ENCODE measurements at places on chromosomes 13 and 19.

DNA sequence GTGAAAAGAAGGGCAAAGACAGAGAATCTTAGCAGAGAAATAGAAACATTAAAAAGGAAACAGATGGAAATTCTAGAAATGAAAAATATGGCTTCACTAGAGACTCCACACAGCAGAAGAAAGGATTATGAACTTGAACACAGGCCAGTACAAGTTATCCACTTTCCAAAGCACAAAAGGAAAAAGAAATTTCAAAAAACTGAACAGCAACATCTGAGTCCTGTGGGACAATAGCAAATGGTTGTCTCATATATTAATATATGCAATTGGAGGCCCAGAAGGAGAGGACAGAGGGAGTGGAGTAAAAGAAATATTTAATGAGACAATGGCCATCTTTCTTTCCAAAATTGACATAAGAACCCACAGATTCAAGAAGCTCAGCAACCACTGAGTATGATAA lies 141.7 kb upstream of the GJB6 start:
- H3K4me1 ChIP-seq, result peaks cover 14% of the 10 kb centered on the region
- H3K27ac ChIP-seq, result no peak overlapping the region
- no peak overlapping the region for H3K4me3 ChIP-seq
- DNase-seq, result no peak
- H3K27me3 ChIP-seq, result peaks cover 5% of the 10 kb centered on the region

- peaks cover 55% of the 10 kb centered on the region for H3K36me3 ChIP-seq
- no peaks in the 10 kb centered on the region for H3K27me3 ChIP-seq
- DNase-seq, result no peak
- H3K4me1 ChIP-seq, result no peaks in the 10 kb centered on the region
- no peak overlapping the region for H3K27ac ChIP-seq
Observed at GRCh38 chr19:37738371-37738770, 18.8 kb upstream of the ZNF607 start.

- no peak for DNase-seq
- peaks cover 12% of the 10 kb centered on the region for H3K36me3 ChIP-seq
- peaks cover 8% of the 10 kb centered on the region for H3K4me1 ChIP-seq
- no peak overlapping the region for H3K4me3 ChIP-seq
- no peak overlapping the region for H3K27ac ChIP-seq
Observed at GRCh38 chr13:42137856-42138537, 89.5 kb downstream of the DGKH start.

GRCh38 chr19:30249911-30250310 lies 122.3 kb upstream of the ZNF536 start:
- H3K27me3 ChIP-seq, result peaks cover 31% of the 10 kb centered on the region
- no peak overlapping the region for H3K4me3 ChIP-seq
- no peaks in the 10 kb centered on the region for H3K36me3 ChIP-seq
- no peak for DNase-seq
- no peaks in the 10 kb centered on the region for H3K4me1 ChIP-seq

- peak overlapping the region; percentile 79 for H3K4me3 ChIP-seq
- DNase-seq, result no peak
- H3K27ac ChIP-seq, result no peak overlapping the region
- peaks cover 8% of the 10 kb centered on the region for H3K36me3 ChIP-seq
Observed at GRCh38 chr13:78606471-78607408, 3.4 kb upstream of the POU4F1 start.

Measured in activated T-cell treated with anti-CD3 and anti-CD28 coated beads, Interleukin-2, amount 50 U/mL, for 72 hours (primary cell).